ENCODE measurements at places on chromosomes 3 and 15.

- peak; percentile 96 for DNase-seq
These were observed at the start of gene CRELD1 for GRCh38 chr3:9933561-9934234. TSS of gene CRELD1 (plus strand) at chr3:9933834. CDS start at chr3:9934439, 605 bp downstream.

DNA sequence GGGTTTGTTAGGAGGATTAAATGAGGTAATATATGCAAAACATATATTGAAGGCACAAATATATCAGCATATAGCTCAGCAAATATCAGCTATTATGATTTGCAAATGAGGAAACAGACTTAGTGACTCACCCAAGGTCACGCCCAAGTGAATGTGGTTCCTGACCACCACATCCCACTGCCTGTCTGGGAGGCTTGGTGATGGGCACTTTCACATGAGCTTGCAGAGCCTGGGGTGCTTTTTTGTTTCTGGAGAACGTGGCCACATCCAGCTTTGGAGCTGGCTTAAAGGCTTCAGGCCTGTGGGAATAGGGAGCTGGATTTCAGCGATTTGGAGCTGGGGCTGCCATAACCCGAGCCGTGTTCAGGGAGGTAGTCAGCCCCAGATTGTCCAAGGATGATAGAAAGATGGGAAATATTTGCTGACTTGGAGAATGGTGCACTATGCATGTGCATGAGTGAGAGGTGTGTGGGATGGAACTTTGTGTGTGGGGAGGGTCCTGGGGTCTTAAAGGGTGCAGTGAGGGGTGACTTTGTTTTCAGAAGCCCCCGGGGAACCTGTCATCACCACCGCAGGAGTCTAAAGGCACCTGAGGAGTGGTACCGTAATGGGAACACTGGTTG is 12.0 kb upstream of the FGD5 start:
- DNase-seq, result no peak

DNA sequence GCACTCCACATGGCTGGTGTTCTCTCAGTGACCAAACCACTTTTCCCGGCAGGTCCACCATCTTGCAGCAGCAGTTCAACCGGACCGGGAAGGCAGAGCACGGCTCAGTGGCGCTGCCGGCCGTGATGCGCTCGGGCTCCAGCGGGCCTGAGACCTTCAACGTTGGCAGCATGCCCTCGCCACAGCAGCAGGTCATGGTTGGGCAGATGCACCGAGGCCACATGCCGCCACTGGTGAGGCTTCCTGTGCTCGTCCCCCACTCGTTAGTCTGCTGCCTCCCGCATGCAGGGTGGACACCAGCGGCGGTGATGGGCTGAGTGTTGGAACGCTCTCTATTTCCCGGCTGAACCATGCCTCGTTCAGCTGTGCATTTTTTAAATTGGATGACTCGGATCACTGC is 344.9 kb upstream of the TPM1 start:
- DNase-seq, result no peak

DNA sequence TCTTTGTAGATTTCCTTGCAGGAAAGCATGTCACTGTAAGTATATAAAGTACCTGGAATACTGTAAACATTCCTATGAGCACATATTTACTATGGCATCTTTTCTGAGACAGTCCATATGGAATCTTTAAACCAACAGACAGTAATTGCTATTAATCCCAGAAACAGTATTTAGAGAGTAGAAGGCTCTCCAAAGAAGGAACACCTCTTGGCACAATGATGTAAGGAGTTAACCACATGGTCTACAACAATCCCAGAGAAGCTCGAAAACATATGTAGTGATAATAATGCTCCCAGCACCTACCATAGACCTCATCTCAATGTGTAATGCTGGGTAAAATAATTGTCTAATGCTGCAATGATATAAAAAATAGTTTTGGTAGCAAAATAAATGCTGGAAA is 95.8 kb upstream of the IL12A start:
- no peak for DNase-seq

- DNase-seq, result no peak
These were observed 189.9 kb downstream of the VGLL3 start for GRCh38 chr3:86801066-86801465.

DNA sequence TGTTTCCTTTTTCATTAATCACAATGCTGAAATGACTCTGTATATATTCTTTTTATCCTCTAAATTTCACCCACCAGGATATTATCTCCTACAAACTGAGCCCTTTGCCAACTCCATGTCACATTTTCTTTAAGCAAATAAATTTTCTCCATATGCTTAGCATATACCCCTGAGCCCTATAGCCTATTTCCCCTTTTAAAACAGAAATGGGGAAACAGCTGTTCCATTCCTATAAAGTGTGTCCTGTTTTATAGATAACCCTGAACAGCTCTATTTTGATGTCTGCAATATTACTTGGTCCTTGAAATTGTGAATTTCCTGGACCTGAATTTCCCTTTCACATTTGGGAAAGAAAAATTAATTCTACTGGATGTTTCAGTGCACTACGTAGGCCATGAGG is 15.6 kb upstream of the FILIP1L start:
- DNase-seq, result no peak

DNA sequence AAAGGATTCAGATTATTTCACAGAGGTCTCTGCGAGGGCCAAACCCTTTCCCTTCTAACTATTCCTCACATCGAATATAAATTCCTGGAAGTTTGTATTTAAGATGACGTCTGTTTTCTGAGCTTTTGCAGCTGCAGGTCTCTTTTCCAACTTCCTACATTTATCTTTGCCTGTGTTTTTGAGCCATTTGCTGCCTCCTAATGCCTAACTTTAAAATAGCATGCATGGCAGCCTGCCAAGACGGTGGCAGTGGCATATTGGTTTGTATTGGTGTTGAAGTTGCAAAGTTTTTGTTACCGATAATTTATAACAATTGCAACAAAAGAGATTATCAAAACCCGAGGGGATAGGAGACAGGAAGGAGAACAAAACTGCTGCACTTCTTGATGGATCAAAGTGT is 187.1 kb upstream of the DNAJC19 start:
- DNase-seq, result no peak

DNA sequence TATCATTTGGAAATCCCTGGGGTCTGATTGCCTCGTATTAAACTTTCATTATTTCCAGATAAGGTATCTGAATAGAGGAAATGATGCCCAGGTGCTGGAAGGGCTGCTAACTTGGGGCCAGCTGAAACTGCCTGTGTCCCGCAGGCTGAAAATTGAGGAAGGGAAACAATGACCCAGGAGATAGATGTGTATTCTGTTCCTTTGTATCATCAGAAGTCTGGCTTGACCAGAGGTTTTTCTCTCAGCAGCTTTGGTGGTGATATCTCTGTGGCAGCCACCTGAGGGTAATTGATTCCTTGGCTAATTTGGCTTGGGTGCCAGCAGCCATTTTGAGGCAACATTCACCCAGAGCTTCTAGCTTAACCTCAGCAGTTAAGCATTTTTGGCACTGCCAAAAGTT is 90.0 kb upstream of the STT3B start:
- DNase-seq, result no peak

DNA sequence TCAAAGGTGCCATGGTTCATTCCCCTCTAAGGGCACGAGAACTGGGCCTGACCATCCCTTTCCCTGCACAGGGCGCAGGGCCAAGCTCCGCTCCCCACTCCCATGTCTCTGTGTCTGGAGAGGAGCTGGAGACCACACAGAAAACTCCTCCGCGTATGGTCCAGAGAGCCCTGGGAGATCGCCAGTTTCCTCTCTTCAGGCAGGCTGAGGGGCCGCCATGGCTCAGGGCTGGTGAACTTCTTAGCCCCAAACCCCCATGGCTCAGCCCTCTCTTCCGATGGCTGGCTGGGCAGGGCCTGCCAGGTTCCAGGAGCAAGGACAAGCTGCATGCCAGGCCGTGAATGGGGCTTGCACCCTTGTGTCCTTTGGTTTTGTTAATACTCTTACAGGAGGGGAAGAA is 52.9 kb downstream of the EXOG start:
- DNase-seq, result no peak

DNA sequence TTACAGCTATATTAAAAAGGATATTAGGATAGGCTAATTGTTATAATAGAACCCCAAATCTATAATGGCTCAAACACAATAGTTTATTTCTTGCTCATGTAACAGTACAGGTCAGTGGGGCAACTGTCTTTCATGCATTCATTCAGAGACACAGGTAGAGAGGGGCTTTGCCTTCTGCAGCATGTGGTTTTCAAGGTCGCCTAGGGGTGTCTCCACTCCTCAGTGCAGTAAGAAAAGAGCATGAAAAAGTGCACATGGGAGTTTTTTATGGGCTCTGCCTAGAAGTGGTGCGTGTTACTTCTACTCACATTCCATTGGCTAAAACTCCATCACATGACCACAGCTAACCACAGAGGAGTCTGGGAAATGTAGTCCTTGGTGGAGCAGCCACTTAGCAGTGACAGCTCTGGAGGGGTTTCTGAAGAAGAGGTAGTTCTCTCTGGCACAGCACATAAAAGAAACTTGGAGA is 1.8 kb downstream of the ZBTB38 start:
- peak; percentile 7 for DNase-seq

DNA sequence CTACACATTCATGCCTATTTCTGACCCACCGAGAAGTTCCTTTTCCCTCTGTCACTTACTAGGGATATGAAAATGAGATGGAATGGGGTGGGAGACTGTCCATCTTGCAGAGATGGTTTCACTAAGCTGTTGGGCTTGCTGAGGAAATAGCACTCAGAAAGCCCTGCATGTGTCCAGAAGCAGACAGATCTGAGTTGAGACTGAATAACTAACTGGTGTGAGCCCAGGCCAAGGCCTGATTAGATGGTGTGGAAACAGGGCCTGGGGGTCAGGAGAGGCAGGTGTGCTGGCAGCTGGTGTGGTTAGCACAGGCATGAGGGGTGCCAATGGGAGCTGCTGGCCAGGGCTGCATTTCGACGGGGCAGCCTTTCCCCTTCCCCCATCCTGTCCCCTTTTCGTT is 72.1 kb downstream of the CLSTN2 start:
- no peak for DNase-seq

DNA sequence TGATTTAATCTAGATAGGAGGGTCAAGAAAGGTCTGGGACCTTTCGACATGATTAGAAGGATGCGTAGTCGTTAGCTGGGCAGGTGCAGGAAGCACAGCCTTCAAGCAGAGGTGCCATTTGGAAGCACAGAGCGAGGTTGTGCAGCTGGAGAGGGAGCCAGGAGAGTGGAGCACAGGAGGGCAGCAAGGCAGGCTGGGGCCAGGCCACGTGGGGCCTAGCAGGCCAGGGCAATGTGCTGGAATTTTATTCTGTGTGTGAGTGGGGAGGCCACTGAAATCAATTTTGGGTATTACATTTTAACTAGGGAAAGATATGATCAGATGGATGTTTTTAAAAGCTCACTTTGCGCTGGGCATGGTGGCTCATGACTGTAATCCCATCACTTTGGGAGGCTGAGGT is 297.0 kb upstream of the LRRFIP2 start:
- DNase-seq, result no peak
